ENCODE measurements at places on chromosomes 6 and 20.
A peak's percentile ranks its signal among the peaks of the same experiment; 100 is the strongest.

DNA sequence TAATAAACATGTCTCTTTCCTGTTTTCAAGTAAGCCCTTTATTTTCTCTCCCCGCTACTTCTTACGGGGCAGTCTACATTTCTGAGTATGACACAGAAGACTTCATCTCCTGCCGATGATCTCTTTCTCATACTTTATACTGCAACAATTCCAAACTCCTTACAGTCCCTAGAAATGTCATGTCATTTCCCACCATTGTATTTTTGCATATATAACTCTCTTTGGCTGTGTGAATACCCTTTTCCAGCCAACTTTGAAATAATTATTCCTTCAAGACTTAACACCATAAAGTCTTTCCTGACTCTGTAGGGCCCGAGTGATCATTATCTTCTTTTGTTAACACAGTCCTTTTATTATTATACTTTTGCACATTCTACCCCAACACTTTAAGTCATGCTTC lies 72.1 kb downstream of the SHPRH start:
- DNase-seq = no peak

- peak; percentile 16 for DNase-seq
Observed at GRCh38 chr6:91476000-91476399, 889.1 kb upstream of the MAP3K7 start.

DNA sequence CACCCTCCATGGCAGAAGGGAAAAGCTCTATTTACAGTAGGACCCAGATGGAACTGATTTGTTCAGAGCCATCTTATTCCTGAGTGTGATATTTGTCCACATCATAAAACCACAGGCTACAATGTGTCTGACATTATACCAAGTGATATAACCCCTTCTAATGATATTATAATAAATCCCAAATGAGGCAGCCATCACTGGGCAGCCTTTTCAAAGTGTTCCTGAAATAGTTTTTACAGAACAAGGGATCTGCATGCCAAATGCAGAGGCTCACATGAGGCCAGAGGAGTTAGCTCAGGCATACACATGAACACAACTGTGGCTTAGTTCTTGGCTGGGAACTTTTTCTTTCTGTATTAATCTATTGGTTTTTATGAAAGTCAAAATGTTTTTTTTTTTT lies 207.7 kb downstream of the MAFB start:
- no peak for DNase-seq

- no peak for DNase-seq
Observed at GRCh38 chr6:119446609-119447008, 97.0 kb upstream of the MAN1A1 start.

- DNase-seq = peak; percentile 27
Observed at GRCh38 chr6:150685860-150686259, 86.2 kb downstream of the PLEKHG1 start.

DNA sequence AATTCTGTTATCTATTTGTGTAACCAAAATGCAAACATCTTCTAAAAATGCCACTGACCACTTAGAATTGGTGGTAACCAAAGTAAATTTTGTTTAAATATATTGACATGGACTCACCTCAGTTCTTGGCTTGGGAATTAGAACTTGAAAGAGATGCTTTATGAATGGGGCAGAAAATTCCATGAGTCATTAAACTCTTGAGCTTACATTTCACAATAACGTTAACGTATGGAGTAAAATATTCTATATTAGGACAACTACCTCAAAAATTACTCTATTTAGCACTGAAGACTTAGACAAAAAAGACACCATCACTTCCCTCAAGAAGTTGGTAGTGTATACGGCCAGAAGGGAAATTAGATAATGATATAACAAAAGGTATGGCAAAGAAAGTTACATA lies 752.2 kb upstream of the MARCKS start:
- DNase-seq = no peak

DNA sequence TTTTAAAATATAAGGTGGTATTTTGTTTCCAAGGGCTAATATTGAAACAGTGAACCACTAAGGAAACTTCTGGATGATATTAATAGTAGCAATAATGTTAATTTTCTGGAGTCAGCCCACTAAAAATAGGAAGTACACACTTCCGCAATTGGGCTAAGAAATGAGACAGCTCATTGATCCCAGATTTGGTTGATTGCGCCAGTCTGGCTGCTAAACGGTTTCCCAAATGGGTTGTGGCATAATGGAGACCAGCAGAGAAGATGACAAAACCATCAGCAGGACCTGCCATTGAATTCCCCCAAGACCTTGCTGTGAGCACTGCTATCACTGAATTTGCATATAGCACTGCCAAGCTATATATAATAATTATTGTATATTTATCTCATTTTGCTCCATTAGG lies 71.2 kb upstream of the SGK1 start:
- no peak for DNase-seq

GRCh38 chr6:84332139-84333034 lies 104.9 kb upstream of the CEP162 start:
- DNase-seq = no peak

- no peak for DNase-seq
Observed at GRCh38 chr6:117227245-117227962, 38.0 kb upstream of the VGLL2 start.

- DNase-seq = no peak
Observed at GRCh38 chr6:160030103-160030502, 61.2 kb downstream of the IGF2R start.

DNA sequence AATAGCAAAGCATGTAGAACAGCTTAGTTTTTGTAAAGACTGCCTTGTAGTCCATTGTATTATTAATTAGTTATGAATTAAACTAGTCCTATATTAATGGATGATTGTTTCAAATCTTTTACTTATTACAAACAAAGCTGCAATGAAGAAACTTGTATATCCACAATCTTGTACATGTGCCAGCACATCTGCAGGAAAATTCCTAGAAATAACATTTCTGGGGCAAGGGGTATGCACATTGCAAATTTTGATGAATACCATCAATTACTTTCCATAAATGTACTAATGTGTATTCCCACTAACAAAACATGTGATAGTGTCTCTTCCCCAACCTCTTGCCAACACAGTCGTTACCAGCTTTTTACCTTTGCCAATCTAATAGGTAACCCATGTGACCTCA lies 73.6 kb upstream of the AKAP12 start:
- DNase-seq = no peak

DNA sequence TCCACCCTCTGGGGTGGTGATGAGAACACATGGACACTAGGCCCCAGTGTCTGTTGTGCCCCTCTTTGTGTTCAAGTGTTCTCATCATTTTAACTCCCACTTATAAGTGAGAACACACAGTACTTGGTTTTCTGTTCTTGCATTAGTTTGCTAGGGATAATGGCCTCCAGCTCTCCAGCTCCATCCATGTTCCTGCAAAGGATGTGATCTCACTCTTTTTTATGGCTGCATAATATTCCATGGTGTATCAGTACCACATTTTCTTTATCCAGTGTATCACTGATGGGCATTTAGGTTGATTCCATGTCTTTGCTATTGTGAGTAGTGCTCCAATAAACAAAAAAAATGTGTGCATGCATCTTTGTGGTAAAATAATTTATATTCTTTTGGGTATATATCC lies 67.4 kb downstream of the RWDD2A start:
- DNase-seq = no peak

DNA sequence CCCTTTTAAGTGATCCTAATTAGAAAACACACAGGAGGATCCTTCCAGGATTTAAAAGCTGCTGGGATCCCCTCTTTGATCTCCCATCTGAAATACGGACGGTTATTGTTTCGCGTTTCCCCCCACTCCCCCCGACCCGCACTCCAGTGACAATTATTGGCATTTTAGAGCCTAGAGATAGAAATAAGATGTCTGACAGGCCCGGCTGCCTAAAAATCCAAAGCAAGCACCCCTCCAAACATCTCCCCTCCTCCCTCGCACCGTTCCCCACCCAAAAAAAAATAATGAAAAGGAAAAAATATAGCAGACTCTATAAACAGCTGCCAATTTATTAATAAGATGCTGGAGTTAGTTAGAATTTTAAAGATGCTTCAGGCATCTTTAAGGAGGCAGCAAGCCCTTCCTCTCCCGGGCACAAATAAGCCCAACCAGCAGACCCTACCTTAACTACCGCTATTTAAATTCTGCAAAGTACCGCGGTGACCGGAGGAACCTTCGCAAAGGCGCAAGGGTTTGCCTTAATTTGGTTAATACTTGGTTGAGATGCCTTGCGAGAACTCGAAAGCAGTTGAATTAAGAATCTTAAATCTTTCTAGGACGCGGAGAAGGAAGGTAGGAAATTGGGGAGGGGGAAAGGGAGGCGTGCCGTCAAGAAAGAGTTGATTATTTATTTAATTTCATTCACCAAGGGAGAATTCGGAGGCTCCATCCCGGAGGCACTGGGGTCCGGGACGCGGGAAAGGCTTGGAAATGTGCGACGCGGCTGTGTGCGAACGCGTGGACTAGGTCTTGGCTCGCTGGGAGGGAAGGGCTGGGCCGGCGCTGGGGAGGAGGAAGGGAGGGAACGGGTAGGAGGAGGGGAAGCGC lies 1.5 kb upstream of the ISM1 start:
- DNase-seq = no peak

GRCh38 chr20:33647603-33648395 lies 14.3 kb upstream of the C20orf144 start:
- DNase-seq = no peak

- DNase-seq = no peak
Observed at GRCh38 chr20:38452880-38453624, 17.9 kb upstream of the SNHG17 start.

- DNase-seq = no peak
Observed at GRCh38 chr6:132742495-132742894, 15.2 kb downstream of the VNN2 start.

DNA sequence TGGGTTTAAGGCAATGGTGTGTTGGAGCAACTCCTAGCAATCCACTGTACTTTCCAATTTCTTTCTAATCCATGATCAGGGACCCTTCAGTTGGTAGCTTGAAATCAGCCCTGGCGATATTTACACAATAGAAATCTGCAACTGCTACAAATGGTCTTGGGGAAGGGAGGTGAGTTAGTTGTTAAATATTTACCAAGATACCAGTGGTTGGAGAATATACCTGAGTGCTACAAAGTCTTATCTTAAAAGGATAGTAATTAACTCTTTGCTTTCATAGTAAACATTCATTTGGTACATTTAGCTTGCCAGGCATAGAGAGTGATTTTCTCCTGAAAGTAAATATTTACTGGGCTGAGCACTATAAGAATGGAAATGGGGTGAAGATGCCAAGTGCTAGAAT lies 568.2 kb downstream of the BCKDHB start:
- DNase-seq = no peak

DNA sequence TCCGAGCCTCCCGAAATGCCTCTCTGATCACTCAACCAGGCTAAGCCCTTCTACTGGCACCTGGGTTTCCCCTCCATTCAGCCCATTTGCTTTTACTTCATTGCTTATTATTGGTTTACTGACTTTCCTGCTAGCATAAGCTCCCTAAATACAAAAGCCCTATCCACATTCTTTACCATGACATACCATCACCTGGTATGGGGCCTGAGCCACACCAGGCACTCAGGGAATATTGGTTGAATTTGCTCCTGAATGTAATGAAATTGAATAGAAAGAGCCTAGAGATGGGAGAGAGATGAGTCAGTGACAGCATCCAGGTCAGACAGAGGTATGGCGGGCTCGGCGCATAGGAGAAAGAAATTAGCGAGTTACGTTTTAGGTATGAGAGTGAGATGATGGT lies 120.0 kb downstream of the CD164 start:
- no peak for DNase-seq

DNA sequence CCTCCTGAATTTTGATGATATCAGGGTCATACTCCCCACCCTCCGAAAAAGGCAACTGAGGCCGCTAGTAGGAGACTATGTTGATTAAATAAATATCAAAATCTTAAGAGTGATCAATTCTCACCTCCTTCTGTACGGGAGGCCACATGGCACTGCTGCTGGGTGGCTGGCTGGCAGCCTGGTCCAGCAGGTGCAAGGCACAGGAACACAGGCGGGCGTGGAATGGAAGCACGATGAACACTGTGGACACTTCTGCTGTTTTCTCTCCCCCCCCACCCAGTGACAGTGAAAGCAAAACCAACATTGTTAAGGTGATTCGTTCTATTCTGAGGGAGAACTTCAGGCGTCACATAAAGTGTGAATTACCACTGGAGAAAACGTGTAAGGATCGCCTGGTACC lies 9.7 kb upstream of the CLDN20 start:
- DNase-seq = no peak

DNA sequence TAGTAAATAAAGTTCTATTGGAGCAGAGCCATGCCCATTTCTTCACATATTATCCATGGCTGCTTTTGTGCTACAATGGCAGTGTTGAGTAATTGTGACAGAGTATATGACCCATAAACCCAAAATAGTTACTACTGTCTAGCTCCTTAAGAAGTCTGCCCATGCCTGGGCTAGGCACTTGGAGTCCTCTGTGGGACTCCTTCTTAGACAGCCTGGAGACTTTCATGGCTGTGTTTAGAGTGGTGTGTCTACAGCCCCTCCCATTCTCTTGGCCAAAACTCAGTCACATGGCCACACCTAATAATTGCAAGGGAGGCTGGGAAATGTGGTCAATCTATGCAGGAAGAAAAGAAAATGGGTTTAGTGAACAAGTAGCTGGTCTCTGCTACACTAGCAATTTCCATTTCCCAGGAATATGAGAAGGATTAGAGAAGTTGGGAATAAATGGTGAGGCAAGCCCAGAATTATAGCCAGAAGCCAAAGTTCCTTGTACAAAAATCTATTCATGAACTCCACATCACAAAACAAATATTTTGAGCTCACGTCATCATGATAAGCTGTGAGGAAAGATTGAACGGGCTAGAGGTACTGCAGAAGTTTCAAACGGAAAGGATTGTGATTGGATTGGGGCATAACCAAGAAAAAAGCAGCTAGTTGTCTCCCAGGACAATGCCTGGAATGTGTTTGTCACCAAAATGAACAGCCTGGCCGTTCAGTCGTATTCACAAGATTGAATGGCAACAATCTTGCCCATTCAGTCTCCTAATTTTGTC lies 251.8 kb upstream of the PLN start:
- no peak for DNase-seq
